Astrocyte (in vitro differentiated cells and primary cell): ENCODE measurements at places on chromosomes 1 and 21. TPM values are rescaled to one million over a fixed set of nuclear protein-coding genes. Genes with fewer than 3 reads are reported as not detected.

- H3K27me3 ChIP-seq = no peaks in the 10 kb centered on the region
- no peak overlapping the region for H3K4me3 ChIP-seq
- H3K36me3 ChIP-seq = peaks cover 3% of the 10 kb centered on the region
- DNase-seq = no peak
These were observed 38.2 kb downstream of the SLC9A1 start for GRCh38 chr1:27116697-27117096.

DNA sequence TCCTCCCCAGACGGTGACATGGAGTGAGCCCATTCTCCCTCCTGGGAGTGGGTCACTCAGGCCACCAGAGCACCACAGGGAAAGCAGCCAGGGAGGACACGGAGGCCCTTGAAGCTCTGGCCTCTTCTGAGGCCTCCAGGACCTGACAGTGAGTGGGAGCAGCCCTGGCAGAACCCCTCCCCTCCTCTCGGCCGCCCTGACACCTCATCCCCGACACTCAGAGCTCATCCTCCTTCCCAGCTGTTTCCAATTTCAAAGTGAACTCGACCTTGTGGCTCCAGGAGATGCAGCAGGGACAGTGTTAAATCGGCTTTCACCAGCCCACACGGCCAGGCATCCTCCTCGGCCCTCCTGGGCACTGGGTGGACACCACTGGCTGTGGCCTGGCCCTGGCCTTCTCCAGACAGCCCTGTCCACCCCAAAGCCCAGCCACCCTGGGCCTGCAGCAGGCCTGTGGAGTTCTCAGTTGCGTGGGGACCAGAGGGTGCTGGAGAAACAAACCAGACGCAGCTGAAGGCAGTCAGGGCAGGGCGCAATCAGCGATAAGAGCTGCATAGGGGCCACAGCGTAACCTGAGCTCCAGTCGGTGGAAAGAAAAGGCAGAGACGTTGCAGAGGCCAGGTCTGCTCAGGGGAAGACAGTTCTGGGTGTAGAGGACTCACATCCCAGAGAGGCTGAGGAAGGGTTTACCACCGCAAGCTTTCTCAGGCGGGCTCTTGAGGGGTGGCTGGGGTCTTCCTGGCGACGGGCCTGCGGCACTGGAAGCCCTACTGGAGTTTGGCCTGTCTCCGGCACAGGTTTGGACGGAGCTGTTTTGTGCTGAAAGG, 27.1 kb downstream of the FTCD start:
- H3K27me3 ChIP-seq = no peaks in the 10 kb centered on the region
- H3K36me3 ChIP-seq = peaks cover 29% of the 10 kb centered on the region
- no peak overlapping the region for H3K27ac ChIP-seq
- H3K4me3 ChIP-seq = no peak overlapping the region
- DNase-seq = no peak

- no peaks in the 10 kb centered on the region for H3K36me3 ChIP-seq
- DNase-seq = peak; percentile 10
- H3K27me3 ChIP-seq = no peaks in the 10 kb centered on the region
- no peaks in the 10 kb centered on the region for H3K4me1 ChIP-seq
- no peak overlapping the region for H3K4me3 ChIP-seq
These were observed 103.6 kb upstream of the SNX7 start for GRCh38 chr1:98557895-98558294.

DNA sequence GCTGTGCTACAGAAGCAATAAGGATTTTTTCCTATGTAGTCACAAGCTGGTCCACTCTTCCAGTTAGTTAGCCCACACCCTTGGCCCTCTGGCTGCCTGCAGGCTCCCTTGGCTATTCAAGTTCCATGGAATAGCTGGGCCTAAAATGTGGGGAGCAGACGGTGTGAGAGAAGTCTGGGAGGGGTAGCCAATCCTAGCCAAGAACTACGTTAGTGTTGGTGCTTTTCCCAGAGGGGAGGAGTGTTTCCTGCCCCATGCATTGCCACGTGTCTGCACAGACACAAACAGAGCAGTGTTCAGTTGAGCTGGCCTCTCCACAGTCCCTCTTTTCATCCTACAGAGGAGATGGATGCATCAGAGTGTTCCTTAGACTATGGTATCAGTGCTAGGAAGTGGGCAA, 59.0 kb upstream of the IPO9 start:
- H3K27ac ChIP-seq = peak overlapping the region; percentile 49
- peak; percentile 94 for DNase-seq
- H3K36me3 ChIP-seq = no peaks in the 10 kb centered on the region
- no peak overlapping the region for H3K4me3 ChIP-seq

GRCh38 chr1:29767769-29768425, 531.6 kb downstream of the PTPRU start:
- H3K4me1 ChIP-seq = no peaks in the 10 kb centered on the region
- H3K27ac ChIP-seq = no peak overlapping the region
- H3K36me3 ChIP-seq = no peaks in the 10 kb centered on the region

DNA sequence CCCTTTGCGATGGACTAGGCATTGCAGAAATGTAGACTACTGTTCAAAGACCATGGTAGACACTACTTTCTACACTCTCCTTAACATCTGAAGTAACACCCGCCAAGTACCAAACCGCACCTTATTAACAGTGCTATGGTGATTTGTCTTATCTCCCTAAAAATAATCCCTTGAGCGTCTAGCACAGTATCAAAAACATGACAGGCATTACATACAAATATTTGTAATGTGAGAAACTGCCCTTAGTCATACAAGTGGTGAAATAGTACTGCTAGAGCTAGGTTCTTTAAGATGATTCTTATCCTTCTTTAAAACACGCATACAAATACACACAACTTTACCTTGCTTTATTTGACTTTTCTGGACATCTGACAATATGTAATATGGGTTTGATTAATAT, 27.2 kb downstream of the PUM1 start:
- DNase-seq = peak; percentile 79
- peaks cover 9% of the 10 kb centered on the region for H3K4me1 ChIP-seq
- no peak overlapping the region for H3K4me3 ChIP-seq
- no peaks in the 10 kb centered on the region for H3K27me3 ChIP-seq

GRCh38 chr1:233180641-233181364, 114.7 kb downstream of the PCNX2 start:
- DNase-seq = no peak
- H3K4me1 ChIP-seq = peaks cover 13% of the 10 kb centered on the region
- H3K4me3 ChIP-seq = no peak overlapping the region
- no peaks in the 10 kb centered on the region for H3K27me3 ChIP-seq

DNA sequence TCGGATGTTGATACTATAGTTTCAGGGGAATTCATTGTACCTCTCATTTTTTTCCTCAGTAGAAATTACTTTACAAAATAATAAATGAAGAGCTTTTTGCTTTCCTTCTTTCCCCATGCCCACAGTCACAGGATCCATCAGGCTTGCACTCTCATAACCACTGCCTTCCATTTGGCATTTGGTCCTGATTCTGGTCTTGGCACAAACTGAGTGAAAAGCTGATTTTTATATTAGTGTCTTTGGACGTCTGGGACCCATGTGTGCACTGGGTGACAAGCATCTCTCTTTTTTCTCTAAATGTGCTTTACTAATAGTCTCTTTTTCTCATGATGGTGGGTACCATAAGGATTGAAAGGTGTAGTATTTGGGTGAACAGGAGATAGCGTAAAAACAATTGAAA, 2.8 kb downstream of the ELAVL4 start:
- H3K27me3 ChIP-seq = peaks cover 11% of the 10 kb centered on the region
- no peaks in the 10 kb centered on the region for H3K4me1 ChIP-seq
- H3K27ac ChIP-seq = no peak overlapping the region
- no peak for DNase-seq

DNA sequence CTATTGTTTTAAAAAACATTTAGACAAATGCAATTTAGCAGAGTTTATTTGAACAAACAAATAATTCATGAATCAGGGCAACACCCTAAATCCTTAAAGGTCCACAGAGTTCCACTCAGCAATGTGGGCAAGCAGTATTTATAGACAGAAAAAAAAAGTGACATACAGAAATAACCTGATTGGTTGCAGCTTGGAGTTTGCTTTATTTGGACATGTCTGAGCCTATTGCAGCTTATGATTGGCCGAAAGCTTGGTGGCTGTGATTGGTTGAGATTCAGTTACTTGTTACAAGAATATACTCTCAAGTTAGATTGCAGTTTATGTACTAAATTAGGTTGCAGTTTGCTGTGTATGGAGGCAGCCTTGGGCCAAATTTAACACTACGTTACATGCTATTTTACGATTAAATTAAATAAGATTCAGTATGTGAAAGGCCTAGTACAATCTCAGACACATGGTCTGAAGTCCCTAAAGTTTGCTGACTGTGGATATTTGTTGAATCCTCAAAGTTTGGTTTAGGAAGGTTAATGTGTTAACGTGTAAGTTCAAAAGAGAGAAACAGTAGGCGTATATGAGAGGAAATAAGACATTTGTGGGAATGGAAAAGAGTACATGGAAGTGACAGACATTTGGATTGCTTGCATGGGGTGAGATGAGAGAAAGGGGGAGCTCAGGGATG, 6.9 kb upstream of the CAMSAP2 start:
- H3K27me3 ChIP-seq = no peaks in the 10 kb centered on the region
- no peak overlapping the region for H3K4me3 ChIP-seq
- H3K27ac ChIP-seq = no peak overlapping the region
- H3K36me3 ChIP-seq = no peaks in the 10 kb centered on the region
- H3K4me1 ChIP-seq = no peaks in the 10 kb centered on the region

GRCh38 chr1:30520476-30520875, 202.9 kb downstream of the MATN1 start:
- no peaks in the 10 kb centered on the region for H3K36me3 ChIP-seq
- H3K27ac ChIP-seq = no peak overlapping the region
- no peaks in the 10 kb centered on the region for H3K27me3 ChIP-seq
- peaks cover 23% of the 10 kb centered on the region for H3K4me1 ChIP-seq
- no peak for DNase-seq

DNA sequence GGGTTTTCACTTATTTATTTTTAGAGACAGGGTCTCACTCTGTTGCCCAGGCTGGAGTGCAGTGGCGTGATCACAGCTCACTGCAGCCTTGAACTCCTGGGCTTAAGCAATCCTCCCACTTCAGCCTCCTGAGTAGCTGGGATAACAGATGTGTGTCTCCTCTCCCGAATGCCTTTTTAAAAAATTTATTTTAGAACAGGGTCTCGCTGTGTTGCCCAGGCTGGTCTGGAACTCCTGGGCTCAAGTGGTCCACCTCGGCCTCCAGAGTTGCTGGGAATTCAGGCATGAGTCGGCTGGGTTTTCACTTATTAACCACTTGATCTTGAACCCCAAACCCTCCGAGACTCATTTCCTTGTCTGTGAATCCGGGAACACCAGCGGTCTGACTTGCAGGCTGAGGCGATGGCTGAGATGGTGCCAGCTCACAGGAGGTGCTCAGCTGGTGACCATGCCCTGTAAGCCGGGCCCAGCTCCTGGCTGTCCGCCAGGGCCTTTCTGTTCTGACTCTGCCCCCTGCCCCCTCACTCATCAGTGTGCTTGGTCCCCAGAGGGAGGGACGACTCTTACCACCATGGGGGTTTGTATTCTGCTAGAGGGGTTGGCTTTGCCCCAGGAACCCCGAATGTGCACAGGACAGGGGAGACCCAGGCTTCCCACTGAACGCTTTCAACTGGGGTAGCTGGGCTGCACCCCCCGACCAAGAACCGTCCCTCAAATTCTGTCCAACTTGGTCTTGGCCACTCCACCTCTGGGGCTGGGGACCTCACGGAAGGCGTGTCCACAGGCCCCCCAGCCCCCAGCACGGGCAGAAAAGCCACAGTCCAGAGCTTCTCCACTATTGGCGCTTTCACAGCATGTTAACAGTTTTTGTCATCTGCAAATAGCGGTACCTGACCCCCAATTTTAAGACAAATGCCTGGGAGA, 22.5 kb downstream of the MMEL1 start:
- no peaks in the 10 kb centered on the region for H3K36me3 ChIP-seq
- H3K27me3 ChIP-seq = peaks cover 7% of the 10 kb centered on the region
- no peak overlapping the region for H3K27ac ChIP-seq
- no peak for DNase-seq
- H3K4me3 ChIP-seq = no peak overlapping the region

- H3K27me3 ChIP-seq = peaks cover 3% of the 10 kb centered on the region
- peak; percentile 51 for DNase-seq
- no peak overlapping the region for H3K27ac ChIP-seq
- H3K4me1 ChIP-seq = peaks cover 8% of the 10 kb centered on the region
- H3K36me3 ChIP-seq = no peaks in the 10 kb centered on the region
These were observed 9.2 kb upstream of the SERTAD4 start for GRCh38 chr1:210223226-210223904.

- no peaks in the 10 kb centered on the region for H3K27me3 ChIP-seq
- H3K4me1 ChIP-seq = no peaks in the 10 kb centered on the region
- H3K4me3 ChIP-seq = no peak overlapping the region
These were observed 21.8 kb upstream of the LHX4 start for GRCh38 chr1:180208264-180208663.

GRCh38 chr1:246142320-246142893, 364.7 kb downstream of the SMYD3 start:
- no peaks in the 10 kb centered on the region for H3K36me3 ChIP-seq
- H3K4me1 ChIP-seq = peaks cover 39% of the 10 kb centered on the region
- H3K27me3 ChIP-seq = no peaks in the 10 kb centered on the region

GRCh38 chr1:180257486-180257885, 27.4 kb downstream of the LHX4 start:
- H3K4me1 ChIP-seq = no peaks in the 10 kb centered on the region
- no peak overlapping the region for H3K4me3 ChIP-seq
- no peak overlapping the region for H3K27ac ChIP-seq
- H3K36me3 ChIP-seq = no peaks in the 10 kb centered on the region

DNA sequence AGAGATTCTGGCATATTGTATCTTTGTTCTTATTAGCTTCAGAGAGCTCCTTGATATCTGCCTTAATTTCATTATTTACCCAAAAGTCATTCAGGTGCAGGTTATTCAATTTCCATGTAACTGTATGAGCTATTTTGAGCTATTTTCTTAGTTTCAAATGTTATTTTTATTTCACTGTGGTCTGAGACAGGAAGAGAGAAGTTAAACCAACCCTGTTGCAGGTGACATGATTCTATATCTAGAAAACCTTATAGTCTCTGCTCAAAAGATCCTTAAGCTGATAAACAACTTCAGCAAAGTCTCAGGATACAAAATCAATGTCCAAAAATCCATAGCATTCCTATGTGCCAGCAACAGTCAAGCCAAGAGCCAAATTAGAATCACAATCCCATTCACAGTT, 1644.0 kb upstream of the B3GALT2 start:
- no peaks in the 10 kb centered on the region for H3K27me3 ChIP-seq
- H3K27ac ChIP-seq = no peak overlapping the region
- no peak overlapping the region for H3K4me3 ChIP-seq
- no peak for DNase-seq
- no peaks in the 10 kb centered on the region for H3K4me1 ChIP-seq

GRCh38 chr1:66519992-66520391, 14.0 kb upstream of the SGIP1 start:
- H3K27ac ChIP-seq = no peak overlapping the region
- no peaks in the 10 kb centered on the region for H3K36me3 ChIP-seq
- no peaks in the 10 kb centered on the region for H3K27me3 ChIP-seq
- H3K4me3 ChIP-seq = no peak overlapping the region
- no peaks in the 10 kb centered on the region for H3K4me1 ChIP-seq
- DNase-seq = no peak

THEM5 gene
- total RNA-seq = not detected in 2 replicates

DMRTA2 gene
- total RNA-seq = not detected in 2 replicates

LCE2A gene
- not detected in 2 replicates for total RNA-seq

PRSS38 gene
- total RNA-seq = not detected in 2 replicates

TMEM81 gene
- 4.8 and 4.9 TPM in 2 replicates for total RNA-seq

PRDX1 gene
- 861 and 986 TPM in 2 replicates for total RNA-seq

CHI3L2 gene
- 0.65 TPM in 1 of 2 replicates, not detected in the other for total RNA-seq

SRSF10 gene
- 90.0 and 92.4 TPM in 2 replicates for total RNA-seq

SUSD4 gene
- 9.2 and 18.8 TPM in 2 replicates for total RNA-seq

OPTC gene
- not detected in 2 replicates for total RNA-seq

CD1B gene
- not detected in 2 replicates for total RNA-seq
